ENCODE measurements at places on chromosomes 5 and 9. TPM values are rescaled to one million over a fixed set of nuclear protein-coding genes. Genes with fewer than 3 reads are reported as not detected.
A peak's percentile ranks its signal among the peaks of the same experiment; 100 is the strongest.

PCDHB6 gene
- total RNA-seq: not detected

DNA sequence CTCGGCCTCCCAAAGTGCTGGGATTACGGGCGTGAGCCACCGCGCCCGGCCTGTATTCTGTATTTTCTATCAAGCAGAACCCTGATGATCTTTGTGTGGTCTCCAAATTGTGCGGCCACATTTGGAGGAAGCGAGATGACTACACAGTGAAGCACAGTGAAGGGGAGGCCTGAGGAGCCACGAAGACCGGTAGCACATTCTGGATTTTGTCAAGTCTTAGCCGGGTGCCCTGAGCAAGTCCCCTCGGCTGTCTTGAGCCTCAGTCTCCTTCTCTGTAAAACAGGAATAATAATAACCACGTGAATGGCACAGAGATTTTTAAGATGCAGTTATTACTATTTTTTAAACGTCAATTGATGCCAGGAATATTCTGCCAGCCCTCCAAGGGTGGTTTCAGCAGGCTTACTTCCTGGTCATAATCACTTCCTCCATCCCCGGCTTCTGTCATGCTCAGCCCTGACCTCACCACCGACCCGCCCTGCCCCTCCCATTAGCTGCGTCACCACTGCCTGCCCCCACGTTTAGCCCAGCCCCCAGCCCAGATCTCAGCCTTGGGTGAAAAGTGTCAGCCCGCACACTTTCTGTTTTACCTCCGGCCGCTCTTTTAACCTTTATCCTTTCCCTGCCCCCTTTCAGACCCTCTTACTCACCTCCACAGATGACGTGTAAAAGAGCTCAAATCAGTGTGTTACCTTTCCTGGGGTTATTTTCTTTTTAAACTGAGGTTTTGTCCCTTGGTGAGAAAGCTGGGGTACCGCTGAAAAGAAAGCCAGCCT lies 27.0 kb upstream of the ERGIC1 start:
- peak; percentile 76 for DNase-seq

LHX3 gene
- not detected for total RNA-seq

- no peak for DNase-seq
Measured at GRCh38 chr9:126283799-126284465, 42.7 kb upstream of the MVB12B start.

- DNase-seq: no peak
Measured at GRCh38 chr5:131416729-131417128, 152.9 kb downstream of the CDC42SE2 start.

DNA sequence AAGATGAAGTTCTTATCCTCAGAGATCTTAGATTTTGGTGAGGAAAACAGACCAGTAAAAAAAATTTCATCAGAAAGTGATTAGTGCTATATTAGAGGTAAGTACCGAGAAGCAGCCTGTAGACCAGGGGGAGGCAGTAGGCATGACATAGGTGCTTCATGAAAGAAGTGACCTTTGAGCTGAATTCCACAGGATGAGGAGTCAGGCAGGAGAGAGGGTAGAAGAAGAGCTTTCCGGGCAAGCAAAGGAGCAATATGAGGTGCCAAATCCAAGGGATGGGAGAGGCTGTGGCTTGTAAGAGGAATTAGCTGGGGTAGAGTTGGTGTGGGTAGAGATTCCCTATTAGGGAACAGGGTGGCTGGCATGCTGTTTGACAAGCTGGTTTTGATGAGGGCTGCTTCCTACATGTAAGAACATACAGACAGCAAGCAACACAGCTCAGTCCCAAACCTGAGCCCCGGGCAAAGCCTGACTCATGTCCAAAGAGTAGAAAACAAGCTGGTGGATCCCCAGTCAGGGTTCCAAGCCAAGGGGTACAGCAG lies 48.4 kb upstream of the PWWP2A start:
- no peak for DNase-seq

FAM151B gene
- 1.2 TPM for total RNA-seq

GRCh38 chr9:126616521-126616976 lies 2.8 kb downstream of the LMX1B start:
- no peak for DNase-seq

CPLANE1 gene
- total RNA-seq: 3.5 TPM

DNA sequence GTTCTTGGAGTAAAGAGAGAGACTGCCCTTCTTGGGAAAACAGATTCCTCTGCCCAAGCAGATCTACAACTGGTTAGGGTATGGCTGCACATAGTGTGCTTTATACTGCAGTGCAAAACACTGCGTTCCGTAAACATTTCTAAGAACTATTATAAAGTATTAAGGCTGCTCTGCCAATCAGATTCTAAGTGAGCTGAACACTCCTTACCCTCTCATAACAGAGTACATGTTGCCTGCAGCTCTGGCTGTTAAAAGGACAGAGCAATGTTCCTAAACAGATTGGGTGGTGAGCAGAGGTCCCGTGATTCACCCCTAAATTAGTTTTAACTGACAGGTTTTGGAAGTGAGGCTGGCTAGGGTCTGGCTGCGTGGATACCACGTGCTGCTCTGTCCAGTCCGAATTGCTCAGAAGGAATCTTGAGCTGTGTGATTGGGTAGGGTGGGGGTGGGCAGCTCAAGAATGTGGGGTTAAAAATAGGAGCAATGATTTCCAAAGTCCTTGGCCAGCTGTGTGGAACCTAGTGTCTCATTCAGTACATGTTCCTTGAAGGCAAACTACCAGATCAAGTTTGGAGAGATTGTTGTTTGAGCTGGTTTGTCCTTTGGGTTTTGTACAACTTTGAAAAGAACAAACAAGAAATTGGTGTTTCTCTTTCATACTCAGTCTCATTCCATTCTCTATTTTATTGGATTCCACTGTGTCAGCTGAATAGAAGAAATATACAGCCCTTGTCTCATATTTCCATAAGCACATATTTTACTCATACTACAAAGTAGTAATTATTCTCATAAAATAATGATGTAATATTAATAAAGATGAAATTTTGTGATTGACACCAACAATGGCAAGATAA lies 497.6 kb upstream of the CD180 start:
- DNase-seq: no peak

DNA sequence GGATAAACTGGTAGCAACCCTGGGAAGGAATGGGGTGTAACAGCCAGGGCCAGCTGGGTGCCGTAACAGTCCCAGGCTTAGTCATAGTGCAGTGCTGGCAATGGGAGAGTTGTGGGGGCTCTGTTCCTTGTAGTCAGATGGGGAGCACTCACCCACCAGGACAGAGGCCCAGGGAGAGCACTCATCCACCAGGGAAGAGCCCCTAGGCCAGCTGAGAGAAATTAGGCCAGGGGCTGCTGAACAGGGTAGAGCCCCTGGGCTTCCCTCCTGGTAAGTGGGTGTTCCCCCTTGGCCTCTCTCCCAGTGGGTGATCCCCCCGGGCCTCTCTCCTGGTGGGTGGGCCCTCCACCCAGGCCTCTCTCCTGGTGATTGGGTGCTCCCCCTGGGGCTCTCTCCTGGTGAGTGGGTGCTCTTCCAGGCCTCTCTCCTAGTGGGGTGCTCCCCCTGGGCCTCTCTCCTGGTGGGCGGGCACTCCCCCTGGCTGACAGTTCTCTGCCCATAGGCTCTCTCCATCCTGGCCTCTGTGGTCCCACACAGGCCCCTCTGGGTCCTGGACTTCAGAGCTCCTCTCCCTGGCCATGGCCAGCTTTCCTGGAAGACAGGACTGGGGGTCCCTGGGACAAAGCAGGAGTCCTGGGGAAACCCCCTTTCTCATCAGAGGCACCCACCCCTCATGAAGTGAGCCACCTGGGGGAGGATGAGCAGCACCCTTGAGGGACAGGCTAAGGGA lies 13.4 kb downstream of the FGD3 start:
- no peak for DNase-seq

GRCh38 chr9:18499062-18499461 lies 25.1 kb downstream of the ADAMTSL1 start:
- DNase-seq: no peak

GRCh38 chr5:6950860-6951259 lies 237.6 kb downstream of the TENT4A start:
- DNase-seq: no peak

INSL4 gene
- total RNA-seq: not detected

DNA sequence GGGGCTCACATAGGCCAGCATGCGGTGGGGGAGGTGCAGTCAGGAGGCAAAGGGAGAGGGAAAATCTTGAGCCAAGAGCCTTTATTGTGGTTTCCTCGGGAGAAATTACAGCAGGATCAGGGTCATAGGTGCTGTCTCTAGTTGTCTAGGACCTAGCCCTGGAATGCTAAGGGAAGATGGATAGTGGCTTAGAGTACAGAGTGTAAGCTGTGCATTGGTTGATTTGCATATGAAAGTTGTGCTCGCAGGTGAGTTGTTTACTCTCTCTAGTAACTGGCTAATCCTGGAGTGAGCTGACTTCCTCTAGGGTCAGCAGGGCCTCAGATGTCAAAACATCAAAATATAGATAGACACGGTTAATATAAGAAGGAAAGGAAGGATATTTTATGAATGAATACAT lies 877.7 kb downstream of the TLE4 start:
- no peak for DNase-seq

GRCh38 chr5:169554251-169554650 lies 29.3 kb upstream of the SPDL1 start:
- DNase-seq: no peak

TMC1 gene
- total RNA-seq: 0.57 TPM

TRPM6 gene
- total RNA-seq: 0.44 TPM

DNA sequence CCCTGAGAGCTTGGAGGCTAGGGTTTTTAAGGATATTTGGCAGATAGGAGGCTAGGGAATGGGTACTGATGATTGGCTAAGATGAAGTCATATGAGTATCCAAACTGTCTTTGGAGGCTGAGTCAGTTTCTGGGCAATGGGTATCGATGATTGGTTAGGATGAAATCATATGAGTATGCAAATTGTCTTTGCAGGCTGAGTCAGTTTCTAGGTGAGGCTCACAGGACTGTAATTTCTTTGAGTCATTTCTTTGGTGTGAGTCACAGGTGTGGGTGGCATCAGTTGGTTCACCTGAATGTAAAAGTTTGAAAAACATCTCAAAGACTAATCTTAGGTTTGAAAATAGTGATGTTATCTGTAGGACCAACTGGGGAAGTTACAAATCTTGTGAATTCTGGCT lies 1068.0 kb downstream of the NR2F1-AS1 start:
- DNase-seq: peak; percentile 13

DNA sequence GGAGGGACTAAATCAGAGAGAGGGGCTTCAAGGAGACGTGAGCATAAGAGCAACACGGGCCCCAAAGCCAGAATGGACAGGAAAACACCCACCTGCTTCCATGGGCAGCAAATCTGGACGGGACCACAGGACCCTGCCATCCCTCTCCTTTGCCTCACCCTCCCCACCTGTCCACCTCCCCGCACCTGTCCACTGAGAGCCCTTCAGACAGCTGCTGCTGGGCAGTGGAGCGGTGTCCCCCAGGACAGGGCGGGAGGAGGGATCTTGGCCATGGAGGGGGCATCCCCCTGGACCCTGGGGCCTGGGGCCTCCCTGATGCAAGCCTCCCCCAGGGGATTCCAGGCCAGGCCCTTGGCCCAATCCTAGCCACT lies 2.6 kb downstream of the CCDC183 start:
- DNase-seq: no peak

- DNase-seq: no peak
Measured at GRCh38 chr9:81558091-81558830, 131.1 kb downstream of the TLE1 start.

DNA sequence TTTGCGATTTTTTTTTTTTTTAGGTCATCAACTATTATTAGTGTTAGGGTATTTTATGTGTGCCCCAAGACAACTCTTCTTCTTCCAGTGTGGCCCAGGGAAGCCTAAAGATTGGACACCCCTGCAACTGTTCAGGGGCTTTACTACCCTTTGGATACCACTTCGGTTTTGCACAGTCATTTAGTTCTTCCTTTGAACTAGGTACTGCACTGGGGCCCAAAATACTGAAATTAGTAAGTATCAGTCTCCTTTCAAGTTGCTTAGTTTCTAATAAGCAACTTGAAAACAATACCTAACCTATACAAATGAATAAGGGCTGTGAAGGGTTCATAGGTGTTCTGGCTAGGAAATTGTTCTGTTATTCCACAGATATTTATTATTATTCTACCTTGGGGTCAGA lies 45.3 kb downstream of the CWC27 start:
- no peak for DNase-seq

CATSPER3 gene
- 1.7 TPM for total RNA-seq

ITK gene
- total RNA-seq: 0.37 TPM

CCL28 gene
- total RNA-seq: 0.25 TPM

SLC45A2 gene
- not detected for total RNA-seq

DNA sequence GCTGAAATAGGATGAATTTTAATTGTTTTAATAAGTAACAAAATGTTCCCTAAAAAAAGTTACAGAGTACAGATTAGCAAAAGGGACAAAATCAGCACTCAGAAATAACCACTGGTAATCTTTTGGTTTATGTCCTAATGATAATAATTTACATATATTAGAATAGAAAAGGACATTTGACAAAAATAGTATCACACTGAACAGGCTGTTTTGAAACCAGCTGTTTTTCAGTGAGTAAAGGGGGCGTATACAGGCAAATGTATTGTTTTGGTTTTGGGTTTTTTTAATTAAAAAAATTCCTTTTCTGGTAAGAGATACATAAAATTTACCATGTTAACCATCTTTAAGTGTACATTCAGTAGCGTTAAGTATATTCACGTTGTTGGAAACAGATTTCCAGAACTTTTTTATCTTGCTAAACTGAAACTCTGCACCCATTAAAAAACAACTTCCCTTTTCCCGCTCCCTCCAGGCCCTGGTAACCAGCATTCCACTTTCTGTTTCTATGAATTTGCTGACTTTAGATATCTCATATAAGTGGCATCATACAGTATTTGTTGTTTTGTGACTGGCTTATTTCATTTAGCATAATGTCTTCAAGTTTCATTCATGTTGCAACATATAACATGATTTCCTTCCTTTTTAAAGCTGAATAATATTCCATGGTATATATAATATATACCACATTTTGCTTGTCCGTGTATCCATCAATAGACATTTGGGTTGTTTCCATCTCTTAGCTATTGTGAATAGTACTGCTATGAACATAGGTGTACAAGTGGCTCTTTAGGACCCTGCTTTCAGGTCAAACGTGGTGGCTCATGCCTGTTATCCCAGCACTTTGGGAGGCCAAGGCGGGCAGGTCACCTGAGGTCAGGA lies 20.6 kb upstream of the LARP1 start:
- DNase-seq: no peak

PCDHB4 gene
- total RNA-seq: not detected

KIF24 gene
- 5.8 TPM for total RNA-seq
